WTC11 (cell line): ENCODE measurements at places on chromosomes 13 and 19.

- no peak for DNase-seq
Measured at GRCh38 chr13:51894239-51894638, 32.5 kb downstream of the CCDC70 start.

DNA sequence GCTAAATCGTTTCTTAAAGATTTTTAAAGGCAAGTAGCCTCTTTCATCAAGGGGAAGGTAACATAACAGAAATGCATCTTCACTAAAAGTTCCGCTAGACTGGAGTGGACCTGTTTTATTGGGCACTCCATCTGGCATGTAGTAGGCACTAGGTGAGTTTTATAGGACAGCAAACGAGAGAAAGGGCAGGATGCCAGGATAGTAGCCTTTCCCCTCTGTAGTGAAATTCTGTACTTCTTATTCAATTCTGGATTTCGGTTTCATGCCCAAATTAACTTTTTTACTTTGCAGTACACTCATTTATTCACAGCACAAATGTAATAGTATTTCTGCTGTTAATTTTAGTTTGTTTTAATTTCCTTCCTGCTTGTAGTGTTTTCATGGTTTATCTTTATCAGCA is 45.2 kb downstream of the GPR180 start:
- no peak for DNase-seq

DNA sequence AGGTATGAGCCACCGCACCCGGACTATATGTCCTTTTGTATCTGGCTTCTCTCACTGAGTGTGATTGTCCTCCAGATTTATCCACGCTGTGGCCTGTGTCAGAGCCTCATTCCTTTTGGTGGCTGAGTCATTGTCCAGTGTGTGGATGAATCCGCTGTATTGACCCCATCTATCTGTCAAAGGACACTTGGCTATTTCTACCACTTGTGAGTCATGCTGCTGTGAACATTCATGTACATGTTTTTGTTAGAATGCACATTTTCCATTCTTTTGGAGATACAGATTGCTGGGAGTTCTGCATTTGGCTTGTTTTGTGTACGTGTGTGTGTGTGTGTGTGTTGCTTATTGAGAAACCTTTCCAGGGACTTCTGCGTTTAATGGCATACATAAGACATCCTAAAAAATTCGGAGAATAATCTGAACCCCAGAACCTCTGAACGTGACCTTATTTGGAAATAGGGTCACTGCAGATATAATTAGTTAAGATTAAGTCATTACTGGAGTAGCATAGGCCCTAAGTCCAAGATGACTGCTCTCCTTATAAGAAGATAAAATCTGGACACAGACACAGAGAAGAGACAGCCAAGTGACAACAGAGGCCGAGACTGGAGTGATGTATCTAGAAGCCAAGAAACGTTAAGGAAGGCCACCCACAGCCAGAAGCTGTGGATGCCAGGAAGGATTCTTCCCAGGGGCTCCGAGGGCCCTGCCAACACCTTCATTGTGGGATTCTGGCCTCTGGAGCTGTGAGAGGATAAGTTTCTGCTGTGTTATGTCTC is 4.9 kb upstream of the GIPC3 start:
- DNase-seq: no peak

DNA sequence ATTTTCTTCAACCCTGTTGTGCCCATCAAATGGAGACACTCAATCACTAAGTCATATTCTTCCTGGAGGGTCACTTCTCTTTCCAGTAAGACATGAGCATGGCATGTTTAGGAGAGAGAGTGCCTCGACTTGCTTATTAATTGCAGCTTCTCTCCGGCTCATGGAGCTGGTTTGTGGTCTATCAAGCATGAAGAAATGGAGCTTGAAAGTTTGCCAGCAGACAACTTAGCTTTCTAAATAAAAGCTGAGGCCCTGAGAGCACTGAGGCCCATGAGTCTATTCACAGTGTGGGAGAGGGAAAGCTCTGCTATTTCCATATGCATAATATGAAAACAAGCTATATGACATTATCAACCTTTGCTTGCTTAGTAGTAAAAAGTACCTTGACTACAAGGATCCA is 378.5 kb downstream of the FGF9 start:
- no peak for DNase-seq

DNA sequence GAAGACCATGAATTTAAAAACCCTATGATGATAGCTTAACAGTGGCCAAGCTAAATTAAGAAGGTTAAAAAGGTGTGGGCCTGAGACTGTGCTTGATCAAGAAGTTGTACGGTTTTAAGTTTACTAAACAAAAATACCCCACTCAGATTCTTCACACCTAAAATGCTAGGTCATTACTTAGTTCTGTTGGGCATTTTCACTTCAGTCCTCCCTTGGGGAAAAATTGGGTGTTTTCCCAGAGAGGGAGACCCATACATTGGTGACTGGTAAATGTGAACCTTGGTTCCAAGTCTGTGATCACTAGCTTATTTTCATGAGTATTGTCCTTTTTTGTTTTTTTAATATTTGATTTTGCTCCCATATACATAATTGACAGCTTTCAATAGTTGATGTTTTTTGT is 44.4 kb downstream of the MTUS2 start:
- no peak for DNase-seq

- DNase-seq: no peak
Measured at GRCh38 chr13:97255515-97256021, 33.4 kb downstream of the MBNL2 start.

- DNase-seq: peak; percentile 87
Measured at GRCh38 chr19:7789447-7789846, 26.4 kb downstream of the CLEC4M start.

GRCh38 chr19:8629184-8629583 is 1.2 kb upstream of the NFILZ start:
- DNase-seq: no peak

GRCh38 chr19:43416951-43417623 is 2.4 kb downstream of the TEX101 start:
- DNase-seq: no peak

DNA sequence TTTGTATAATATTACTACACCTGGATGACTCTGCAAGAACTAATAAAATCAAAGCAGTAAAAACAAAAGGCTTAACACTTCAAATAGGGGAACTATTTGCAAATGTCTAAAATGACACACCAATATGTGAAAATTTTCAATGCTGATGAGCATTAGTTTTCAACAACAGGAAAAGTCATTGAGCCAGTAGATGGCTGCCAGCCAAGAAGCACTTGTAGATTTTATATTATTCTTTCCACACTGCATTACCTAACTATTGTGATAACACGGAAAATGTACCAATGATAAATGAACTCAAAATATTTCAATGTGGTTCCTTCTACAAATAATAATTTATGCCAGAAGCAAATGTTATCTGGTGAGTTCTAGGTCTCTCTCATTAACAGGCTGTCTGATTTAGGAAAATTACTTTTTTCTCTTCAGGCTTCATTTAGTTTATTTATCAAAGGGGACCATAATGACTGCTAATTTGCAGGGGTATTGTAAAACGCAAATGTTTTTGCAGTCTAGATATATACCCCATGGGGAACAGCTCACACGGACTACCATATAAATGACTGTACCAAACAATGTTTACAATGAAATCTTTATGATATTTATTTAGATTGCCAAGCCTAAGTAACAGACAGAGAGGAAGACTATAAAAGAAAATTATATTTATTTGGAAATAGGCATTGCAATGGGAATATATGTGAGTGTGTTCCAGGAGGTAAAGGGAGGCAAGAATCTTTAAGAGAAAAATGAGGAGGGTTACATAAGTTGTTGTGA is 407.8 kb downstream of the LIG4 start:
- DNase-seq: no peak

- DNase-seq: no peak
Measured at GRCh38 chr19:3672575-3672948, 27.7 kb downstream of the PIP5K1C start.

DNA sequence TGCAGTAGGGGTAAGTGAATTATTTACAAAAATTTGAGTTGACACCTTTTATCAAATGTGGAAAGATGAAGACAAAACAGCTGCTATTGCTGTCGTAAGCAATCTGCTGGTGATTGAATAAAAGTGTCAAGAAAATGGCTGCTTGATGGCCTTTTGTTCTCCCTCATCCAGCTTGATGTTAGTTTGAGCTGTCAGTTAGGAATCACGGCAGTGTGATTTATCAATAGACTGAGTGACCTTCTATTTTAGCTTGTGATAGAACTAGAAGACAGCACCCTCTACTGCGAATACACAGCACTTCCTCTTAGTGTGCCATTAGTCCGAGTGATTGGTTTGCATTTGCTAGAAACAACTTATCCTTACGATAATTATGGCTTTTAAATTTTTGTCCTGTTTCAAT is 76.3 kb downstream of the MZT1 start:
- DNase-seq: no peak

DNA sequence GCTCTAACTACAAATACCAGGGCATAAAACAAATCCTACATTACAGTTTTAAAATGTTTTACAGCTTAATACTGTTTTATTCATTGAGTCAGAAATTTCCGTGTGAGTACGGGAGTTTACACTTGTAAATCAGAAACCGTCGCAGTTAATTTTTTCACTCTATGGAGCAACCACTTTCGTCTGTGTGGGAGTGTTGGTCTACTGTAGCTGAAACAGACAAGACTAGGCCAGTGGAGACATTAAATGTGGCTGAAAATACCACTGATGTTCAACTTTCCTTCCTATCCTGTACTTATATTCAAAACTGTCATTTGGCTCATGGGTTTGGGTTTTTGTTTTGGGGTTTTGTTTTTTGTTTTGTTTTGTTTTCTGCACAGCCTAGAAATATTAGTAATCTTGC is 268.7 kb downstream of the DCT start:
- no peak for DNase-seq

DNA sequence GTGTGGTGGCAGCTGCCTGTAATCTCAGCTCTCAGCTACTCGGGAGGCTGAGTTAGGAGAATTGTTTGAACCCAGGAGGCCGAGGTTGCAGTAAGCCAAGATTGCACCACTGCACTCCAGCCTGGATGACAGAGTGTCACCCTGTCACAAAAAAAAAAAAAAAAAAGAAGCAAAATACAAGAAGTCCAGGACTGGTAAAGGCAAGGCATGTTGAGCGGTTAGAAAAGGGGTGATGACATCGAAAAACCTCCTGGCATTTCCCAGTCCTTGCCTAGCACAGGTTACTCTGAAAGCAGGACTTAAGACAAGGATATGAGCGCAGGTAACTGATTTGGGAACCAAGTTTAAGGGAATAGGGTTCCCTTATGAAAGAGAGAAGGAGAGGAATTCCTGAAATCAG is 2.5 kb upstream of the LILRB4 start:
- no peak for DNase-seq

GRCh38 chr19:40717325-40717879 is 490 bp downstream of the ITPKC start:
- no peak for DNase-seq

DNA sequence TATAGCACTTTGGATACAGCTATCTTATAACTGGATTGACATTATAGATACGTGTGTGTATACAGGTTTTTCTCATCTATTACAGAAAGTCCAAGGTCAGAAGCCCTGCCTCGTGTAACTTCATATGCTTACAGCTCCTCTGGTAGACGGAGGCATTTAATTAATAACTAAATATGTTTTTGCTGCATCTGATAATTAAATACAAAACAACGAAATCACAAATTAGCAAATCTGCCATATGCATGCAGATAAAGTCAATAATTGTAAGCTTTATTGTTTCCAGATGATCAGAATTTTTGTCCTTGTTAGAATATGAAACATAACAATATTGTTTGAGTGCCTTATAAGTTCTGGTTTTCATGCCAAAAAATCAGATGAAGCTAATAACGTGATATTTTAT is 717.7 kb downstream of the LIG4 start:
- no peak for DNase-seq

DNA sequence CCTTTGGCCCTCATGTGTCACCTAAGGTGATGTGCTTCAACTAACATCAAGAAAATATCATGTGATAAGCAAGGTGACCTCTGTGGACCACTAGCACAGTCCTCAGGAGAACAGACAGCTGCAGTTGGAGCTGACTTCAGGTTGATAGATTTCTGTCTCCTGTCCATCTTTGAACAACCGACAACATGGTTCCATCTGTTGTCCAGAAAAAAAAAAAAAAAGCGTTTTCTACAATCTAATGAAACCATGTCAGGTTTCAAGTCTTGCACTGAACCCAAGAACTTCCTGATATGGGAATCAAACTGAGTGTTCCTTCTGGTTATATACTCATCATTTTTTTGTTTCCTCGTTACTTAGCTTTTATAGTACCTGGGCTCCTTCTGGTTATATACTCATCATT is 75.7 kb downstream of the LHFPL6 start:
- no peak for DNase-seq

DNA sequence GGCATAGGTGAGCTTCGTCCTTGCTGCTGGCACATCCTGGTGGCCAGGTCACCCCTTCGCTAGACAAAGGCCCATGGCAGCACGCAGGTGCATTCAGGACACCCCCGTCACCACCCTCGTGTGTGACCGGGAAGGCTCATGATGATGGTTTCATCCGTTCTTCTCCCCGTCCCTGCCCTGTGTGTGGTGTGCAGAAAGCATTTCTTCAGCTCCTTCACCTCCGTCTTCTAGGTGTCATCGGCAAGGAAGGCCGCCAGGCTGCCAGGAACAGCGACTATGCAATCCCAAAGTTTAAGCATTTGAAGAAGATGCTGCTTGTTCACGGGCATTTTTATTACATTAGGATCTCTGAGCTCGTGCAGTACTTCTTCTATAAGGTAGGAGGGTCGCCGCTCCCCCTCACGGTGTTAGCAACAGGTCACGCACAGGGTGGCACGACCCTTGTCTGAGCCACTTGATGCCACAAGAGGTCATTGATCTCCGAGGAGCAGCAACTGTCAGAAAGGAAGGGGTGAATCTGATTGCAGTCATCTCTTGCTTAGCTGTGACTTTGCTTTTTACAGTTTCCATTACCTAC is 111.0 kb upstream of the MCF2L start:
- DNase-seq: no peak

- no peak for DNase-seq
Measured at GRCh38 chr13:83086948-83087347, 795.3 kb downstream of the SLITRK1 start.

DNA sequence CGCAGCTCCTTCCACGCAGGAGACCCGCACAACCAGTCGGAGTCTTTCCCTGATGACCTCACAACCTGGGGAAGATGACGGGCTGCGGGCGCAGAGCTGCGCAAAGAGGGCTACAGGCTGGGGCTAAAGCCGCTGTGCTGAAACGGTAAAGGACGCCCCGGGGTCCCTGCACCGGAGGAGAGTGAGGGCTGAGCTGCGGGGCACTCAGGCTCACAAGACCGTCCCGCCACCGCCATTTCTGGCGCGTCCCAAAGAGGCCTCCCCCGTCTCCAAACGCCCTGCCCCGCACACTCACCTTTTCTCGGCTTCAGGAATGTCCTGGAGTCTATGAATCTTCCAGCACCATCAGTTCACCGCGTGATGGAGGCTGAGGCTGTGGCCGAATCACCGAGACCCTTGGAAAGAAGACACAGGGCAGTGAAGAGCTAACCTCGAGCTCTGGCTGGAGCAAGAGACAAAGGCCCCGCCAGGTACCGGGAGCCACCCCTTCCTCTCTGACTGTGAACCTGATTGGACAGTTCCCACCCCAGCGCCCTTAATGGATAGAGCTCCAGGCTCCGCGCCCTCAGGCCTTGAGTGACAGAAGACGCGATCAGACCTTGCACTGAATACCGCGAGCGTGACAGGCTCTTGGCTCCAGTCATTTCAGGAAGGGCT is 41.8 kb upstream of the ZNF429 start:
- DNase-seq: peak; percentile 85

- DNase-seq: no peak
Measured at GRCh38 chr13:73850104-73850873, 283.9 kb downstream of the KLF12 start.
